ENCODE measurements at places on chromosomes 16 and 17. TPM values are rescaled to one million over a fixed set of nuclear protein-coding genes. Genes with fewer than 3 reads are reported as not detected.

Gene ZG16
- total RNA-seq = not detected

DNA sequence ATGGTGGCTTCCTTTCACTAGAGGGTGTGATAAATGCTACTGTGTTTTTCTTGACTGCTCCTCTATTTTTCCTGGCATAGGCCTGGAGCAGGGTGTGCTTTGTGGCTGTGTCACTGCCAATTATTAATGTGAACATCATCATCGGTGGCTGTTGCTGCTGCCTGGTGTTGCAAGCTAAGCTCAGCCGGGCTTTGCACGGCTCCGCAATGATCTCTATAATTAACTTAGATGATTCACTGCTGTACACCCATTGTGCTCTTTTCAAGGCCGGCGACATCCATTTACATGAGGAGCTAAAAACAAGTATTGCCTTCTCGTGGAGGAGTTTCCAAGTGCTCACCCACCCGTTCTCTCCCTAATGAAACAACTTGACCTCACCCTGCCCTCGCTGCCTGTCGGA lies 160.1 kb upstream of the IRX3 start:
- DNase-seq = peak; percentile 95

- DNase-seq = no peak
Measured at GRCh38 chr16:84054271-84054670, 11.7 kb upstream of the SLC38A8 start.

DNA sequence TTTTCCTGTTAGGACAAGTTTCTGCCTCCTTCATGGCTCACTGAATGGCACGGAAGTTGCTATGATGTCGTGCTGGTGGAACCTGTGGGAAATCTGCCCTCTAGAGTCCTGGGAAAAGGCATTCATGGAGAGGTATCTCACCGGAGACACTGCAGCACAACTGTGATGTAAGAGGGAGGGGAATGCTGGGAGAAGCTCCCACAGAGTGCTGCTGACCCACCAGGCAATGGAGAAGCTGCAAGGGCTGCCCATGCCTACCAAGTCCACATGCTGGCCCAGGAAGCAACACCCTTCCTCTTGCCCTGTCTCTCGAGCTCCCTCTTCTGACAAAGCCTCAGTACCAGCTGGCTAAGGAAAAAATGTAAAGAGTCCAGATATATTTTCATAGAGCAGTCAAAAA lies 45.2 kb upstream of the SLC5A11 start:
- peak; percentile 28 for DNase-seq

DNA sequence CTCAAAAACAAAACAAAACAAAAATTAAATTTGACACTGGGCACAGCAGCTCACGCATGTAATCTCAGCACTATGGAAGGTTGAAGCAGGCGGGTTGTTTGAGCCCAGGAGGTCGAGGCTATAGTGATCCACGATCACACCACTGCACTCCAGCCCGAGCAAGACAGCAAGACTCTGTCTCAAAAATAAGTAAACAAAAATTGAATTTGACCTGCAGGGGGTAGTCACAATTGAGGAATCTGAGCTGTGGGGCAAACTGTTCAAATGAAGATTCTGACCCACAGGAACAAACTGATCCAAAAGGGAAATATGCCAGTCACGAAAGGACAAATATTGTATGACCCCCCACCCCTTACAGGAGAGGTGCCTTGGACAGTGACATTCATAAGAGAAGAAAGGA lies 29.8 kb downstream of the ANKRD11 start:
- DNase-seq = no peak

Data from fibroblast of the aortic adventitia (primary cell).